A549 treated with GW870086 at 1 μM for 4 hours (cell line): ENCODE measurements at places on chromosomes 4 and X. TPM values are rescaled to one million over a fixed set of nuclear protein-coding genes. Genes with fewer than 3 reads are reported as not detected.

The PRKG2 gene
- total RNA-seq = 0.56 to 1.2 TPM (median 0.71 TPM) in 5 replicates

The PPP1R2C gene
- total RNA-seq = not detected in 5 replicates

The AMTN gene
- total RNA-seq = not detected in 5 replicates

The ADAM29 gene
- not detected in 5 replicates for total RNA-seq

The MAGEB5 gene
- not detected in 5 replicates for total RNA-seq

The SLC49A3 gene
- total RNA-seq = 0.08 to 0.39 TPM (median 0.14 TPM) in 4 of 5 replicates, not detected in the other

The PAGE1 gene
- total RNA-seq = 0.29 TPM in 1 of 5 replicates, not detected in the others
